ENCODE measurements at places on chromosomes 13 and 19. TPM values are rescaled to one million over a fixed set of nuclear protein-coding genes. Genes with fewer than 3 reads are reported as not detected.
A peak's percentile ranks its signal among the peaks of the same experiment; 100 is the strongest.

The MYO1F gene
- 4.5 TPM for total RNA-seq

The ATP4A gene
- not detected for total RNA-seq

The EBI3 gene
- total RNA-seq: 0.67 TPM

- DNase-seq: no peak
Observed at GRCh38 chr13:113920606-113921286, 53.1 kb downstream of the C13orf46 start.

GRCh38 chr19:11345122-11345803 lies 805 bp downstream of the TMEM205 start:
- DNase-seq: peak; percentile 31

DNA sequence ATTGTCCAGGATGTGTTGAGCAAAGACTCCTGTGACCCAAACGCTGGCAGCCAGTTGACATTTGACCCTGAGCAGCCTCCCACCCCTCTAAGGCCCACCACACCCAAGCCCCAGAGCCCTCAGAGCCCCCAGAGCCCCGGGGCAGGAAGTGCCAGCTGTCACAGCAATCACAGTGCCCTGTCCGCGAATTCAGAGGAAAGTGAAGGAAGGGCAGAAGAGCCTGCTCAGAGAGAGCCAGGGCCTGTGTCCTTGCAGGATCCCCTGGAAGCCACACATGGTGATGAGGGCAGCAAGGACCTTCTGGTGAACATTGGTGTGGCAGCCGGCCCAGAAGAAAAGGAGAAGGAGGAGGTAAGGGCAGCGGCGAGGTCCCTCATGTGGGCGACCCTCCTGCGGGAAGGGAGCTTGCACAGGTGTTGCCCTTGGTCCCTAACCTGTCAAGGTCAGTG lies 63.7 kb downstream of the SPATA13 start:
- DNase-seq: no peak

- DNase-seq: no peak
Observed at GRCh38 chr13:80131204-80131603, 209.7 kb downstream of the SPRY2 start.

- no peak for DNase-seq
Observed at GRCh38 chr13:76868371-76868770, 17.8 kb downstream of the KCTD12 start.

DNA sequence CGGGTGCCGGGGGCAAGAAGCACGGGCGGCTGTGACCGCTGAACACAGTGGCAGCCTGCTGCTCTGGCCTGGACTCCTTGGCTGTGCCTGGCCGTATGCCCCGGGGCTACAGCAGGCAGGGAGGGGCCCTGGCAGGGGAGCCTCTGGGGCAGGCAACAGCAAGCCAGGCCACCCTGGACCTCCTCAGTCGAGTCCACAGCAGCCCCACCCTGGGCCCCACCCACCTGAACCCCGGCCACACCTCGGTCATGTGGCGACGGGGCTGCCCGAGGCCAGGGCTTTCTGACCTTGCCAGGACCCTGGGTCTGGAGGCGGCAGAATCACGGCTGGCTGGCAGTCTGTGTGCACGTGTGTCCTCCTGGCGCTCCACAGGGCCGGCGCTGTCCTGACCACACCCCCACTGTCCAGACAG lies 8.7 kb downstream of the CILP2 start:
- DNase-seq: no peak

- no peak for DNase-seq
Observed at GRCh38 chr13:111527614-111528229, 207.3 kb downstream of the TEX29 start.

- no peak for DNase-seq
Observed at GRCh38 chr13:100675661-100676129, 1.1 kb upstream of the TMTC4 start.

DNA sequence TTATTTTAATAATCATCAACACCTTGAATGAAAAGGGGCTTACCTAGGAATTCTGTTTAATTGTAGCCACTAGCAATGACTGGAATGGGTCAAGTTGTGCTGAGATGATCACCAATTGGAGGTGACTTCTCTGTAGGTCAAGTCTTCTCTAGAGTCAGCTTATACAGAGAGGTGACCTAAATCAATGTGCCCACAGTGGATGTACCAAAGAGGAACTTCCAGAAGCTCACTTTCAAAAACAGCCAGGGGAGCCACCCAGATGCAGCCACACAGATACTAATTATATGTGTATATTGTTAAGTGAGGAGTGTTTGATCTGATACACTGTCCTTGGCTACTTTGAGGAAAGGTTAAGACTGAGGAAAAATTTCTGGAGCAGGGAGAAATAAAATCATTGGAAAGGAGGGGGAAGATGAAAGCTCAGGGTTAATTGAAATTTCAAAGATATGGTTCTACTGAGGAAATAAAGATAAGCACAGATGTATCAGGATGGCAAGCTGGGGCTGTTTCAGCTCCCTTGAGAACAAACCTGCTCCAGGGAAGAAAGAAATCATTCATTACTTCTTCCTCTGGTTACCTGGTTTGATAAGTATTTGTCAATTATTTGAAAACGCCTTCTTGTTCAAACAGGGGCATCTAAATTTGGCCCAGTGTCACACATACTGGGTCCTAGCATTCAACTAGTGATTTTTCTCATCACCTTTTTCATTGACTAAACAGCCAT lies 5.1 kb downstream of the GPR183 start:
- no peak for DNase-seq

DNA sequence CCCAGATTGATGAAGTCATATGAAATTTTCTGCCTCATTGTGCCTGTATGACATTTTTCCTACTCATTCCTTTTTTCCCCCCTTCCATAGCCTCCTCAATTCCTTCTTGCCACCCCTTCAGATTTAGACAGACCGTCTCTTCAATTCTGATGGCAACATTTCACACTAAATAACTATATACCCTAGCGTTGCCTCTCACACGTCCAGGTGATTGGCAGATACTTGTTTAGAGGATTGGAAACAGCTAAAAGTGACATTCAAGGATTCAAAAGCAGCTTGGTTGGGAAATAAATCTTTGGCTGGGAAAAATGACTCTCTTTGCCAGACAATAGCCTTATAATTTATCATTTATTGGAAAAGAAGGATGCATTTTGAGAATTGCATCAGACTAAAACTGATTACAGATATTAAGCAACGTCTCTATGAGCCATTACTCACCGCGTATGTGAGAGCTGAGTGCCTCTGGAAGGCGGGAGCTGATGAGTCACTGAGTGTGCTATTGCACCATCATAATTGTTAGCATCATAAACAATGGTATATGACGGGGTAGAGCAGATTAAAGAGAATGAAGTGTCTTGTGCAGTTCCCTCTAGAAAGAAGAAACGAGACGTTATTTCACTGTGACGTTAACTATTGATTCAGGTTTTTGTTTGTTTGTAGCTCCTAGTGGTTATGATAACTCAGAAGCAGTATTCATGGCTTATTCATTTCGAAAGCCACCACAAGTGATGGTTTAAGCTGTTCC lies 61.1 kb upstream of the FAM216B start:
- no peak for DNase-seq

GRCh38 chr19:18683958-18684641 lies 620 bp downstream of the CRTC1 start:
- DNase-seq: peak; percentile 43
